ENCODE measurements at places on chromosomes 12 and 14.

- no peak for DNase-seq
These were observed 539.0 kb downstream of the VRK1 start for GRCh38 chr14:97336179-97336578.

- DNase-seq, result peak; percentile 76
These were observed 249.7 kb downstream of the FOXG1 start for GRCh38 chr14:29016050-29016900.

DNA sequence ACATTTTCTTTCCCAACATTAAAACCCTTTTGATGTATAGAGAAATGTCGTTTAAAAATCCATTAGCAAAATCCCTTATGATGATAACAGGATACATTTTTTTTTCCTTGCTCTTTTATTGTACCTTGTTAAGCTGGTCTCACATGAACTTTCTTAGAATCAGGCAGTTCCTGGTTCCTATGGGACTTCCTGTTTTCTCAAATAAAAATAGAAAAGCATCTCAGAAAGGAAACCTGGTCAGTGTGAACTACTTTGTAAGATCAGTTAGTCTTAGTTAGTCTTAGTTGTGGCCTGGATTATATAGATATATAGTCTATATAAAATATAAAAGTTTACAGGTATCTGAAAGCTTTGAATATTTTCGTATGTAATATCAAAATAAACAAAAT lies 40.3 kb downstream of the LEMD3 start:
- no peak for DNase-seq

DNA sequence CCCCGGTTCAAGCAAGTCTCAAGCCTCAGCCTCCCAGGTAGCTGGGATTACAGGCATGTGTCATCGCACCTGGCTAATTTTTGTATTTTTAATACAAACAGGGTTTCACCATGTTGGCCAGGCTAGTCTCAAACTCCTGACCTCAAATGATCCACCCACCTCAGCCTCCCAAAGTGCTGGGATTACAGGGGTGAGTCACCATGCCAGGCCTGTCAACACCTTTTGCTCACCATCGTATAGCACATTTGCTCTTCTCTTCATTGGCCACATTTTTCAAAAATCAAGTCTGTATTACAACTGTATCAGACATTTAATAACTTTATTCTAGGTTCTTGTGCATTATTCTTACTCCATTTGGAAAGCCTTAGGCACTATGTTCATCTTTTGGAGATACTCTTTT lies 50.3 kb downstream of the BCAT1 start:
- DNase-seq, result no peak

- DNase-seq, result no peak
These were observed 95.0 kb downstream of the RFLNA start for GRCh38 chr12:124389725-124390441.

- no peak for DNase-seq
These were observed 61.1 kb downstream of the PITPNM2 start for GRCh38 chr12:123089631-123090353.

- no peak for DNase-seq
These were observed 51.4 kb downstream of the HMGA2 start for GRCh38 chr12:65875640-65876071.

- peak; percentile 89 for DNase-seq
These were observed 1.0 kb upstream of the ERC1 start for GRCh38 chr12:989751-990660.

DNA sequence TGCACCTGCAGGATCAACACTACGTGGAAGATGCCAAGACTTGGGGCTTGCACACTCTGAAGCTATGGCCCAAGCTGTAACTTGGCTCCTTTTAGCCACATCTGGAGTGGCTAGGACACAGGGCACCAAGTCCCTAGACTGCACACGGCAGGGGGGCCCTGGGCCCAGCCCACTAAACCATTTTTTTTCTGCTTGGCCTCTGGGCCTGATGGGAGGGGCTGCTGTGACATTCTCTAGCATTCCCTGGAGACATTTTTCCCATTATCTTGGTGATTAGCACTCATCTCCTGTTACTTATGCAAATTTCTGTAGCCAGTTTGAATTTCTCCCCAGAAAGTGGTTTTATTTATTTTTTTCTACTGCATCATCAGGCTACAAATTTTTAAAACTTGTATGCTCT lies 1080.7 kb downstream of the LRFN5 start:
- DNase-seq, result no peak

GRCh38 chr12:117042862-117043261 lies 56.4 kb downstream of the TESC start:
- no peak for DNase-seq

DNA sequence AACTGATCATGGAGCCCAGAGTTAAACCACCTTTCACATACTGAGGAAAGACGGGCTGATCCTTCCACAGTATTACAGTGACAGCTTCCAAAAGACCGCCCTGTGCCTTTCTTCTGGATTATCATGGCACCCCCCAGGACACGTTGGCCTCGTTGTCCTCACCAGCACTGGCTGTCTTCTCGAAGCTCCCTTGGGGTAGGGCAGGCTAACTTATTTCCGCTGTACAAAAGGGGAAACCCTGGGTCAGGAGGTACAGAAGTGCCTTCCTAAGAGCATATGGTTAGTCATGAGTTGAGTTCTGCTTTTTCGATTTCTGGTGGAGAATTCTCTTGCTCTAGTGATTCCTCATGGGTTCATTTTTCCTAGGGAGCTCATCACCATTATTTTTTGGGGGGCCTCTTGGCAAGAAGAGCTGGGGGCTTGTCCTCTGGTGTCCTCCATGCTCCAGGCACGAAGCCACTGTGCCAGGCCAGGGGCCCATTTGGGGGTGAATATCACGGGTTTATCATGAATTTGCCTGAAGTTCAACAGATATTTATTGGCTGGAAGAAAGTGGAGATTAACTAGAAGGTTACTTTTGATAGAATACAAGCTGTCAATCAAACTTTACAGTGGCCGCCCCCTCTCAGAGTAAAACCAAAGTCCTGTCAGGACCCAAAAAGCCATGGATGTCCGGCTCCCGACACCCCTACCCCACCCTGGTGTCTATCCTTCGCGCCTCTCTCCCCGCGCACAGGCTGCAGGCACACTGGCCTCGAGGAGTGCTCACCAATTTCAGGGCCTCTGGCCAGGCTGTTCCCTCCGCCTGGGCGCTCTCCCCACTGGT lies 8.8 kb upstream of the TRAF3 start:
- DNase-seq, result no peak

- DNase-seq, result peak; percentile 56
These were observed 162.9 kb downstream of the ADGRD1 start for GRCh38 chr12:131116468-131117117.

DNA sequence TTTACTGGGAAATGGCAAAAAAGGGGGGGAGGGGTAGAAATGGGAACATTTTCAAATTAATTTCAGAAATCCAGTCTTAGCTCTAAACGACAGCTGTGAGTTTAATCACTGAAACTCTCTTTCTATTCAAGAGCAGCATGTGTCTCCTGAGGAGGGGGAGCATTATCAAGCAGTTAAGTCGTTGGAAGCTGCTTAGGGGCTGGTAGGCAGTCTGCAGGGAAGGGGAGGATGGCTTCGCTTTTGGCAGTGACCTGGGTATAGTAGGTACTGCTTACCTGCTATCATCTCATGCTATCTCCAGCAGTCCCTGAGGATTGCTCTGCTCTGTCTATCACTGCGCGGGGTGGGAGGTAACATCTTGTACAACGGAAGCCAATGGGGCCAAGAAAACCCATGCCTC lies 567.4 kb downstream of the NRXN3 start:
- DNase-seq, result peak; percentile 94

DNA sequence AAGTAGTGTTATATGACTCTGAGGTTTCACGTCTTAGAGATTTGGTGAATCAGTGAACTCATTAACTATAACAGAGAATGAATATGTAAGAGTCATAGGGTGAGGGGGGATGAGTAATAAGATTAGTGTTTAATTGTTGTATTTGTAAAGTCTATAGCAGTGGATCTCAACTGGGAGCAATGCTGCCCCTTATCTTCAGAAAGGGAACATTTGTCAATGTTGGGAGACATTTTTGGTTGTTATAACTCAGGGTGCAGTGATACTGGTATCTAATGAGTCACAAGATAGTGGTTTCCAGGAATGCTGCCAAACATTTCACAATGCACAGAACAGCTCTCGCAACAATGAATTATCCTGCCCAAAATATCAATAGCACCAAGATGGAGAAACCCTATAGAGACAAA lies 1193.7 kb downstream of the GALC start:
- DNase-seq, result no peak

DNA sequence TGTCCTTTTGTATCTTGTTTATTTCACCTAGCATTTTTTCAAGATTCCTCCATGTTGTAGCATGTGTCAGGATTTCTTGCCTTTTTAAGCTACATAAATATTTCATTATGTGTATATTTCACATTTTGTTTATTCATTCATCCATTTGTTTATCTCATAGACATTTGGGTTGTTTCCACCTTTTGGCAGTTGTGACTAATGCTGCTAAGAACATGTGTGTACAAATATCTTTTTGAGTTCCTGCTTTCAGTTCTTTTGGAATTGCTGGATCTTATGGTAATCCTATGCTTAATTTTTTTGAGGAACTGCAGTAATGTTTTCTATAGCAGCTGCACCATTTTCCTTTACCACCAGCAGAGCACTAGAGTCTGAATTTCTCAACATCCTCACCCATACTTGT lies 62.4 kb downstream of the SCN8A start:
- no peak for DNase-seq

- no peak for DNase-seq
These were observed 168.2 kb upstream of the TMEM132C start for GRCh38 chr12:128098730-128099129.
